AG04450 (cell line): ENCODE measurements at places on chromosomes 12 and 14. TPM values are rescaled to one million over a fixed set of nuclear protein-coding genes. Genes with fewer than 3 reads are reported as not detected.

DNA sequence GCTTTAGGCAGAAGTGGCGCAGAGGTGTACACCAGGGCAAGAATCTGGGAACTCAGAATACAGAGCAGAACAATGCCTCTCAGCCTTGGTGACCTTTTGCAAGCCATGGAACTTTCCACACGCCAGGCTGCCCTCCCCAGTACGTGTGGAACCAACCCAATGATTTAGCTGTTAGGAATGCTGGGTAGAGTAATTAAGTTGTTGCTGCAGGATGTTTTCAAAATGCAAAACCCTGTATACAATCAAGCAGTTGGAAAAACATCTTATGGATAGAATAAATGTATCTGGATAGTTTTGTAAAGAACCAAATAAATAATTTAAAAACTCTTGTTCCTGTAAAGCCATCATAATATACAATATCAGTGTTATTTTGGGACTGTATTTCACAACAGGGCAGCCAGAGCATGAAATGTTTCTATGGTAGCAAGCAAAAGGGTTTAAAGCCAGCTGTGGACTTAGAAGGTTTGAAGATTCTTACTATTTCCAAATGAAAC lies 19.4 kb downstream of the PPP1R36 start:
- no peak for DNase-seq

DNA sequence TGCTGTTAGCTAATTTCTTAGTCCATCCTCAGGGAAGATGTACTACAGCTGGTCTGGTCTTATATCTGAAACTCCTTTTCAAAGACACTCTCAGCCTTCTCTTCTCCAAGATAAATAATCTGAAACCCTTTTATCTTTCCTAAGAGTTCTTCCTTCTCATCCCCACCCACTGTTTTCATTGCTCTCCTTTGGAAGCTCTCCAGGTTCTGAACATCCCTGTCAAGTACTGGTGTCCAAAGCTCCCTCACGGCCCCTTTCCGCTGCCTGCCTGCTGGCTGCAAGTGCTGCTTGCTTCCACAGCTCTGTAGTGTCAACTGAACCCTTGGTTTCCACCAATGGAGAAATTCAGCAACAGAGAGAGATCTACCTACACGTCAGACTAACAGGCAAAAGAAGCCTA lies 6.6 kb upstream of the SLC6A13 start:
- no peak for DNase-seq

- DNase-seq: no peak
These were observed 110.8 kb downstream of the SEC23A start for GRCh38 chr14:38992067-38992844.

- no peak for DNase-seq
These were observed 852.4 kb upstream of the MDGA2 start for GRCh38 chr14:48527832-48528231.

DNA sequence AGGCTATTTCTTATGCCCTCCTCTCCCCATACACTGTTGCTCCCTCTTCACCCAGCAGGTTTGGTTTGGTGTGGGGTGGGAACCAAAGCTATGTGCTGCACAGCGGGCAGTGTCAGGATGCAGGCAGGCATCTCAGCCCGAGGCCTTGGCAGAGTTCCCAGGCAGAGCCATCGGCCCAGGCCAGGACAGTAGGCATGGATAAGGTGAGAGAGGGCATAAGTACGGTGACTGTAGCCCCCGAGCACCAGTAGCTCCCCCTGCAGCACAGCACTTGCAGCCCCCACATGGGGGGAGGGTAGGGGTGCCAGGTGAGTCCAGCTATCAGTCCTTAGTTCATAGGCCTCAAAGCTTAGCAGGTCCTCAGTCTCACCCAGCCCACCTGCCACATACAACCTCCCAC lies 7.2 kb downstream of the KLHL33 start:
- no peak for DNase-seq

DNA sequence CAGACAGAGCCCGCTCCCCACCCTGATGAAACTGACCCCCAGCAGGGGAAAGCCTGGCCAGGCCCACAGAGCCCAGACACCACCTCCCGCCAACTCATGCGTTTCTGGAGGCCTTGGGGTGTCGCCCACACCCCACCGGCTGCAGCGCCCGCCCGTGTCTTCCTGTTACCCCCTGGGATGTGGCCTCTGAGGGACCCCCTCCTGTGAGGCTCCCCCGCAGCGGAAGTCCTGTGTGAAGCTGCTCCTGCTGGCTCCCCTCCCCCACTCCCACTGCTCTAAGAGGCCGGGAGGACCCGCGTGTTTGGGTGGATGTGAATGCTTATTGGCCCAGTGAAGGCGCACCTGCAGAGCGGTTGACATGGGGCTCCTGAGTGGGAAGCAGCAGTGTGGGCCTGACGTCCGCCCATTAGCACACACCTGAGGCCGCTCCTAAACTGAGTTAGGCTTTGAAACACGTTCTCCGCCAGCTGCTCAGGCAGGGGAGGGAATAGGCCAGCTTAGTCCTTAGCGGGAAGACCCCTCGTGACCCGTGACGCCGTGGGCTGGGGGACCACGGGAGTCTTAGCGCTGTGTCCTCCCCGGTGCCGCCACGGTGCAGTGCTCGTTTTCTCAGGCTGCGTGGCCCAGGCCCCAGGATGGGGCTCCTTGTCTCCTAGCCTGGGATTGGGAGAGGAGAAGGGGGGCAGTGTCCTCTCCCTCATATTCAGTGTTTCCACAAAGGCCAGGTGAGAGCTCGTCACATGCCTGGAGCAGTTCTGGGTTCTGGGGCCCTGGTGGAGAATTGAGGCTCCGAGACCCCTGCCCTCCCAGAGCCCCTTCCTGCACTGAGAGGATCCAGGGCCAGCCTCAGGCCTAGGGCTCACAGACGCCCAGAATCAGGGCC lies 323.4 kb upstream of the SFSWAP start:
- no peak for DNase-seq

- DNase-seq: no peak
These were observed 215.0 kb downstream of the SNAPC1 start for GRCh38 chr14:61977217-61977616.

DNA sequence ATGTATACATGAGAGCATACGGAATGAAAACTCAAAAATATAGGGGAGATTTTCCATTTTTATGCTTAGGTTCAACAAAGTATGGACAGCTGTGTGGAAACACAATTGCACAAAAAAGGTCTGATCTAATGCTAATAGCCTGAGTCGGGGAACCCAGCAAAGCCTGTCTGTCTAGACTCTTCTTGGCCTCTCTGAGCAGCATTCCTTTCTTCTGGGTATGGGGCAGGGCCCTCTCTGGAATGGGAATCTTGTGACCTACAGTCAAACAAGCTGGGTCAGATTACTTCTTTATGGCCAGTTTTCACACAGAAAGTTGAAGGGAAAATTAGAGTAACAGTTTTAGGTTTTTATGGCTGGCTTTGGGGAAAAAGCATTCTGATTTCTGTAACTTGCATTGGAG lies 534.0 kb upstream of the LMO3 start:
- no peak for DNase-seq

GRCh38 chr12:93314177-93314497 lies 63.6 kb upstream of the NUDT4 start:
- DNase-seq: no peak

DNA sequence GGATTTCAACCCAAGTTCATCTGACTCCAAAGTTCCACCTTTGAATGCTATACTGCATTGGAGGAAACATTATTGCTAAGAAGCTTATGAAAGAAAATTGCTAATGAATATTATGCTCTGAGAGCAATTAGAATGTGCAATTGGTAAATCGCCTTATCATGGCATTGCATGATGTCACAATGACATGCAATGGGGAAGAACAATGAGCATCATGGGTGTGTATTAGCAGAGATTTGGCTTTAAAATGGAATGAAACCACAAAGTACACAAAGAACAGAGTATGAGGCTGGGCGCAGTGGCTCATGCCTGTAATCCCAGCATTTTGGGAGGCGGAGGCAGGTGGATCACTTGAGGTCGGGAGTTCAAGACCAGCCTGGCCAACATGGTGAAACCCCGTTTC lies 34.7 kb downstream of the FOS start:
- DNase-seq: no peak

GRCh38 chr14:74647061-74647677 lies 35.1 kb upstream of the LTBP2 start:
- DNase-seq: no peak

DNA sequence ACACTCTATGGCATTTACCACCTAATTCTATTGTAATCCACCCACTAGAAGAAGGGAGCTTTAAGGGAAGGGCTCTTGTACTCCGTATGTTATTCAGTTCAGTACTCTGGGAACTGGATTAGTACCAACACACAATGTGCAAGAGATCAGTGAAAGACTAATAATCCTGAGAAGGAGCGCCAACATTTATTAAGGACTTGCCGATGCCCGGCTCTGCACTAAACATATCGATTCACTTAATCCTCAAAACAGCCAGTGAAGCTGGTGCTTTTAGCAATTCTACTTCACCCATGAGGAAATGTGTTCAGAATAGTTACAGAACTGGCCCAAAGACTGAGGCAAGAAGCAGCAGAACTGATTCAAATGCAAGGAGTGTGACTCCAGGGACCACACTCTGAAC lies 80.9 kb downstream of the RPS6KA5 start:
- DNase-seq: no peak

DNA sequence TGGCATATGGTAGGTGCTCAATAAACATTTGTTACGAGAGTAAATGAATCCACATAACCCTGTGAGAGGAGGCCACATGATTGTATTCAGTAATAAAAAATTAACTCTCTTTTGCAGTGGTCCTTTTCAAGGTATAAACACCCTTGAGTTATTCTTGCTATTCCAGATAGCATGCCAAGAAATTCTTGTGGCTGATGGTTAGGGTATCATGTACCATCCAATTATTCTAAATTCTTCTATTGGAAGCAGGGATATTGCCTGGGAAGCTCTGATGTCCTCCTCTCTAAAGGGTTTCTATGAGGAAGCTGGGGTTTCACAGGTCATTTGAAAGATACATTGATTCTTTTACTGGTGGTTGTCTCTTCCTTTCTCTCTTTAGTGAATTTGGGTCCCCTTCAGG lies 10.1 kb downstream of the AKAP6 start:
- no peak for DNase-seq

- DNase-seq: peak; percentile 97
These were observed 258.0 kb upstream of the DDHD1 start for GRCh38 chr14:53411125-53411524.

DNA sequence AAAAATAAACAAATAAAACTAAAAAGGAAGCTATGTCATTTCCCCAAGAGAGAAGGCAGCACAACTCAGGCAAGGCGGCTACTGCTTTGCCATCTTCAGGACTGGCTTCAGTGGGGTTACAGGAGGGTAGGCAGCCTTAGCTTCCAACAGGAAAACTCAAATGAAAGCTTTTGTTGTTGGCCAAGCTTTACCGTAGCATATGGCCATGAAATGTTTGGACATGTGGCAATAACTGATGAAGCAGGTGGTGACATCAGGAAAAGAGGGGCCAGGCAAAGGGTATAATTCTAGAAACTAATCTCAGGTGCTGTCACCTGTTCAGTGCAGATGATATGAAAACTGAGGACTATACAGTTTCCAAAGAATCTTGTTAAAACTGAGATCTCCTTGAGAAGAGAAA lies 22.8 kb upstream of the NPFF start:
- no peak for DNase-seq

GRCh38 chr14:61569812-61570548 lies 125.3 kb upstream of the HIF1A start:
- DNase-seq: no peak

DNA sequence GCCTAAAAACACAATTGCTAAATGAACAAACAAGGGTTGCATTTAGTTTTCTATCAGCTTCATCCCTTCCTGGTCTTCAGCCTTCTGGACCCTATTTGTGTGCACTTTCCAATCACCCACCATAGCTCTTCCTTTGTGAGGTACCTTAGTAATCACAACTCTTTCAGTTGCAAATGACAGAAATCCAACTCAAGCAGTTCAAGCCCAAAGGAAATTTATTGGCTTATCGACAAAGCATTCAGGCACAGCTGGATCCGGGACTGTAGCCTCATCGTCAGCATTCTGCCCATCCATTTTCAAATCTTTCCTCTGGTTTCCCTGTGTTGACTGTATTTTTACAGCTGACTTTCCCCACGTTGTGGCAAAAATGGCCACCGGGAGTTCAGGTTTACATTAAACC lies 148.6 kb upstream of the VASH1 start:
- no peak for DNase-seq

GRCh38 chr12:102215992-102216691 lies 18.5 kb upstream of the PMCH start:
- DNase-seq: peak; percentile 27

DNA sequence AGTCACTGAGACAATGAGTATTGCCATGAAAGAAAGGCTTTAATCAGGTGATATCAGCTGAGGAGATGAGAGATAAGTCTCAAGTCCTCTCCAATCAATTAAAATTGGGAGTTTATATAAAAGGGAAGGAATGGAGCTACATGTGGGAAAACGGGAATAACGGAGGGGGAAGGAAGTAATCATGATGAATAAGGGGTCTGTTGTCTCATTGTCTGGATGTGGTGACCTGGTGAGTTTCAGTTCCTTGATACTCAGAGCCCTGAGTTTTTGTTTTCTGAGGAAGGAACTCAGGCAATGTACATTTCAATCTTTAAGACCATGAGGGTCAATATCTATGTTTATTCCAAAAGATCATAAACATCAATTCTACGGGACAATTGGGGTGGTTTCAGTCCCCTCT lies 198.8 kb downstream of the KITLG start:
- no peak for DNase-seq

- DNase-seq: no peak
These were observed 173.9 kb downstream of the CACNA1C start for GRCh38 chr12:2226641-2227040.

- no peak for DNase-seq
These were observed 41.6 kb downstream of the ACACB start for GRCh38 chr12:109157986-109158385.

GRCh38 chr14:98136012-98136789 lies 1135.8 kb downstream of the BCL11B start:
- DNase-seq: no peak

- no peak for DNase-seq
These were observed 23.2 kb downstream of the BCL11B start for GRCh38 chr14:99248761-99249171.

GRCh38 chr12:121238604-121239350 lies 28.8 kb downstream of the P2RX4 start:
- no peak for DNase-seq

Gene RPS6KL1
- 0.37 and 0.64 TPM in 2 replicates for polyA plus RNA-seq

Gene PTPRR
- polyA plus RNA-seq: 0.07 TPM in 1 of 2 replicates, not detected in the other

Gene TNFAIP2
- 15.3 and 20.2 TPM in 2 replicates for polyA plus RNA-seq

Gene KCNJ8
- 5.3 and 6.0 TPM in 2 replicates for polyA plus RNA-seq

Gene POTEM
- polyA plus RNA-seq: not detected in 2 replicates

Gene LMNTD1
- 0.57 TPM in 2 replicates for polyA plus RNA-seq

Gene TEAD4
- 10.3 and 14.1 TPM in 2 replicates for polyA plus RNA-seq

Gene EGLN3
- 0.04 TPM in 1 of 2 replicates, not detected in the other for polyA plus RNA-seq

Gene DPF3
- polyA plus RNA-seq: 15.8 and 18.1 TPM in 2 replicates

Gene RASSF8
- 22.0 and 25.5 TPM in 2 replicates for polyA plus RNA-seq

Gene SLC35F4
- not detected in 2 replicates for polyA plus RNA-seq

Gene OR4M1
- not detected in 2 replicates for polyA plus RNA-seq

Gene KRT2
- not detected in 2 replicates for polyA plus RNA-seq

Gene HOXC10
- polyA plus RNA-seq: not detected in 2 replicates
